SJSA1 (cell line): ENCODE measurements at places on chromosomes 12 and 14.

GRCh38 chr14:35879654-35880249 lies 53.6 kb downstream of the BRMS1L start:
- DNase-seq = no peak

DNA sequence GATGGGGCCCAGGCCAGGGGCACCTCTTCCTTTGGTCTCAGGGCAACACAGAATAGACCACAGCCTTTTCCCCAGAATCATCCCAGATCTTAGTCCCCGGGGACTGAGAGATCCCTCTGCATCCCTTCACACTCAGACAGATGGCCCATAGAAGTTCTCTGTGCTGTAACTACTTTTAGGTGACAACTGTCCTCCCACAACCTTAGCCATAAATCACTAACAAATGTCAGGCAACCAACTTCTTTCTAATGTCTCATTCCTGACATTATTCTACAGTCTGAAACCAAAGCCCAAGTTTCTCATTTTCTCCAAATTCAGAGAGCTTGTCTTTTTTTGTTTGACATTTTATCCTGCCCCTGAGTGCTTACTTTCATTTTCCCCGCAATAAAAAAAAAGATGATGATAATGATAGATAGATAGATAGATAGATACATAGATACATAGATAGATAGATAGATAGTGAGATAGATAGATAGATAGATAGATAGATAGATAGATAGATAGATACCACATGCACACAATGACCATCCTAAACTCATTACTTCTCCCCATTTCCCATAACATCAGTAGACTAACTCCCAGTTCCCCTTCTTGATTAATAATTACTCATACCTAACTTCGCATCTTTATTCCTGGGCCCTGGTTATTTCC lies 28.6 kb downstream of the DUSP6 start:
- no peak for DNase-seq

DNA sequence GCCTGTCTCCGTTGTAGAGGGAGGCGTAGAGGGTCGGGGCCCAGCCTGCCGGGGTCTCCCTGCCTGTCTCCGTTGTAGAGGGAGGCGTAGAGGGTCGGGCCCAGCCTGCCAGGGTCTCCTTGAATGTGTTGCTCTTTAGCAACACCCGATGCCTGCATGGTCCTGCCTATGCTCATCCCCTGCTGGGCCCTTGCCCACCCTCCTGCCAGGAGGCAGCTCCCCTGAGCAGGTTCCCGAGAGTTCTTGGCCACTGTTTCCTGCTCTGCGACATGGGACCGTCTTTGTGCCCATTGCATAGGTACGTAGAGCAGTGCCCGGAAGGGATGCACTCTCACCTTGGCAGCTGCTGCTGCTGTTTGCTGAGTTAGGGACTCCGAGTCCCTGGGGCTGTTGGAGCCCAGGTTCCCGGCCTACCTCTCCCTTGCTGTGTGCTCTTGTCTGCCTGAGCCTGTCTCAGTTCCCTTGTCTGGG lies 3.3 kb downstream of the KIF26A start:
- no peak for DNase-seq

DNA sequence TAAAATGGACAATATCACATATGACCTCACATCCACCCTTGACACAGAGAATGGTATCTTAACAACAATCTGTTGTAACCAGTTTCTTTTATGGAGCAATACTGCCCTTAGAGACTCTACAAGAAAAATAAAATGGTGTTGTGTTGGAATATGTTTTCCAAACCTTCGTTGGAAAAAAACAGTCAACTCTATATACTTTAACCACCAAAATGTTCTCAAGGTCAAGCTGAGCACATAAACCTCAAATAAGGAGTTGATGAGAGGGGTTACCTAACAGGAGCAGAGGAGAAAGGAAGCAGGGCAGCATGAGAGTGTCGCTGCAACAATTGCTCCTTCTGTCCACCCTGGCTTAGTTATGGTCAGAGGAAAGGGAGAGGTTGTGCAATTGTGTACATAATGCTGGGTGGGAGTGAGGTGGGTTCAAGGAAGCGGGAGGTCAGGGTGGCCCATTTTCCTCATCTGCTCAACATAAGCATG lies 179.2 kb upstream of the BMP4 start:
- no peak for DNase-seq

GRCh38 chr12:46304070-46304469 lies 35.2 kb upstream of the SLC38A1 start:
- no peak for DNase-seq

GRCh38 chr14:98219638-98220037 lies 1052.4 kb downstream of the BCL11B start:
- DNase-seq = no peak

DNA sequence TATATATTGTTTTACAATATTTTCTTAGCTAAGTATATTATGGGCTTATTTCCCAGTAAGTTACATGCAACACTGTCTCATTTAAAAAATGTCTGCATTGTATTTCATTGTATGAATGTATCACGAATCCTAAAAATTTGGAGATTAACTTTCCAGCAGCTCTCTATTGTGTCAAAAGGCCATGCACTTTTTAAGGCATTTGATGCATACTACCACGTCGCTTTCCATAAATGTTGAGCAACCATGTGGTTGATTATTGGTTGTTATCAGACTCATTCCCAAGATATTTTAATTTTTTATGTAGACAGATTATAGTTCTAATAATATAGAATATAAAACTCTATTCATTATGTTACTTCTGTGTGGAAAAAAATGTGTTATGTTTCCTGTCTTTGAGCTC lies 79.9 kb downstream of the SMOC1 start:
- DNase-seq = no peak

GRCh38 chr12:12266389-12266872 lies 413 bp downstream of the LRP6 start:
- no peak for DNase-seq

DNA sequence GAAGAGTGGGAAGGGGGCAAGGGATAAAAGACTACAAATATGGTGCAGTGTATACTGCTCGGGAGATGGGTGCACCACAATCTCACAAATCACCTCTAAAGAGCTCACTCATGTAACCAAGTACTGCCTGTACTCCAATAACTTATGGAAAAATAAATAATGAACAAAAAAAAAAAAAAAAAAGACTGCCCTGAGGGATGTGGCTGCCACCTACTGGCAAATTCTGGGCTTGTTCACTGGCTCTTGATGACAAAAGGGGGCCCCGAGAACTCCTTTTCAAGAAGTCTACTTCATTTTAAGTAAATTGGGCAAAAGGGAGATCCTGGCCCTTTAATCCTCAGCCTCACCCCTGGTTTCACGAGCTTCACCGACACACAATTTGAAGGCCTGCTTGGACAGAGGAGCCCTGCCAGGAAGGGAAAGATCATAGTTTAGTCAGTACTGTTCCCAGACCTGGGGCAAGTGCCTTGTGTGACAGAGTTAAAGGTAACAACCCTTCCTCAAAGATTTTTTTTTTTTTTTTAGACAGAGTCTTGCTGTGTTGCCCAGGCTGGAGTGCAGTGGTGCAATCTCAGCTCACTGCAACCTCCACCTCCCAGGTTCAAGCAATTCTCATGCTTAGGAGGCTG lies 26.1 kb upstream of the STAC3 start:
- peak; percentile 8 for DNase-seq

DNA sequence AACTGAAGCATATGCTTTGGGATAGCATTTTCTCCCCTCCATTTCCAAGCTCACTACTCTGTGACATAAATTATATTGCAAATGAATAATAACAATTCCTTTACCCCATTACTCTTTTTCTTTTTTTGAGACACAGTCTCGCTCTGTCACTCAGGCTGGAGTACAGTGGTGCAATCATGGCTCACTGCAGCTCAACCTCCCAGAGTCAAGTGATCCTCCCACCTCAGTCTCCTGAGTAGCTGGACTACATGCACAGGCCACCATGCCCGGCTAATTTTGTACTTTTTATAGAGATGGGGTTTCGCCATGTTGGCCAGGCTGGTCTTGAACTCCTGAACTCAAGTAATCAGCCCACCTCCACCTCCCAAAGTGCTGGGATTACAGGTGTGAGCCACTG lies 49.2 kb upstream of the GTF2A1 start:
- DNase-seq = no peak

DNA sequence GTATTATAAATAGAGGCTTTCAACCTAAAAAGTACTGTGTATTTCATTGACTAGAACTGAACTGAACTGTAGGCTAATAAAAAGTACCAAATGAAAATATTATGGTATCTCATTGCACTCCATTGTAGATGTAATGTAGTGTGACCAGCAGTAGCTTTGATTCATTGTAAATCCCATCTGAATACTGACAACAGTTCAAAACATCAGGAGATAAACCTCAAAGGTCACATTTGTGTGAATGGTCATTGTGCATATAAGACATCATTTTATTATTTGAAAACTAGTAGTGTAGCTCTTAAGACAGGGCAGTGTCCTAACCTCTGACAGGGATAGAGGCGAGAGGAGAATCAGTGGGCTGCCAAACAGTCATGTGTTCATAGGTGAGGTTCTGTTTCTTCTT lies 286.6 kb downstream of the FBXL14 start:
- no peak for DNase-seq

DNA sequence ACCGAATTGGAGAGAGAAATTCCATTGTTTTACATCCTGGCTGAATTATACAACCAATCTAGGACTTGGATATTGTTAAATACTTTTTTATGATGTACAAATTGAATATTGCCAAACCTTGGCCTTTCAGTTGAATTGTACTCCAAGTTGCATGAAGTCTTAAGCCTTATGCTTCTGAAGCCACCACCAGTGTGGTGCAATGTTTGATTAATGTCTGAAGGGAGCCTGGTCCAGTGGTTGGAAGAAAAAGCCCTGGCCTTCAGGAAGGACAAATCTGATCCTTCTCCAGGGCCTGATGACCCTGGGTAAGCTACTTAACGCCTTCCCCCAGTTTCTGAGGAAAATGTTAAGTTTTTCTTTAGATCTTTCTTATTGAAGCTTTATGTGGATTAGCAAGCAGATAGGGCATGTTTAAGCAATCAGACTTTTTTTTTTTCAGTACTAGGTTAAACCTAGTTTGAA lies 72.0 kb downstream of the PAPOLA start:
- DNase-seq = no peak

DNA sequence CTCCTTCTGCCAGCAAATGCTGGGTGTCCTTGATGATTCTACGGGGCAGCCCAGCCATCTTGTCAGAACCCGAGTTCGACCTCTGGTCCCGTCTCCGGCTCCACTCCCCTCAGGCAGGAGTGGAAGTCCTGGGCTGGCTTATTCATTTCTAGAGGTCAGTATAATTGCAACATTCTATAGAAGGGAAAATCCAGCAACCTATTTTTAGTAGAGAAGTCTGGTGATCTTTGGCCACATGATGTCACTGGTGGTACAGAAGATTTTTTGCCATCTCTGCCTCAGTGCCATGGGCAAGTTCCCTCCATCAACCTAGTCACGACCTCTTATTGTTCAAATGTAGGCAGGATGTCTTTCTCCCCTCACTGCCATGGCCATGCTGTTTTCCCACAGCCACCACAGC lies 22.4 kb downstream of the OR10G2 start:
- DNase-seq = no peak

- DNase-seq = no peak
These were observed 3.5 kb downstream of the RFX4 start for GRCh38 chr12:106586278-106586802.

- DNase-seq = no peak
These were observed 682 bp upstream of the TRIP11 start for GRCh38 chr14:92040431-92041051.

GRCh38 chr12:3630621-3631271 lies 122.2 kb downstream of the CRACR2A start:
- no peak for DNase-seq

DNA sequence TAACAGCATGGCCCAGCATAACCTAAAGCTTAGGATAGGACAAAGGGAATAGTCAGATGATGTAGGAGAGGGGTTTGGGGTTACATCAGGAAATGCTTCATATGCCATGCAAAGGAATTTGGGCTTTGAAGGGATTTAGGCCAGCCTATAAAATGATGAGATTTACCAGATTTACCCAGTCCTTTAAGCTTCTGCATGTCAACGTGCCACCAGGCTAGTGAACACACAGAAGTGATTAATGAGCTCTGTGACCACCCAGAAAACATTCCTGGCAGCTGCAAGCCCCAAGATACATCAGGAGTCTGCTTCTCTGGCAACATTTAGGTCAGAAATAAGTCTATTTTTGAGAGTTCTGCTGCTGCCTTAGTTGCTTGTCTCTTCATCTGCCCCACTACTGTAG lies 118.3 kb downstream of the LRIG3 start:
- DNase-seq = peak; percentile 50

- DNase-seq = no peak
These were observed 17.7 kb downstream of the C12orf71 start for GRCh38 chr12:27064397-27065342.

GRCh38 chr14:101055776-101056374 lies 152.4 kb upstream of the RTL1 start:
- DNase-seq = no peak

GRCh38 chr12:24361877-24362580 lies 412.6 kb upstream of the SOX5 start:
- no peak for DNase-seq
